ENCODE measurements at places on chromosomes 5 and 9.

DNA sequence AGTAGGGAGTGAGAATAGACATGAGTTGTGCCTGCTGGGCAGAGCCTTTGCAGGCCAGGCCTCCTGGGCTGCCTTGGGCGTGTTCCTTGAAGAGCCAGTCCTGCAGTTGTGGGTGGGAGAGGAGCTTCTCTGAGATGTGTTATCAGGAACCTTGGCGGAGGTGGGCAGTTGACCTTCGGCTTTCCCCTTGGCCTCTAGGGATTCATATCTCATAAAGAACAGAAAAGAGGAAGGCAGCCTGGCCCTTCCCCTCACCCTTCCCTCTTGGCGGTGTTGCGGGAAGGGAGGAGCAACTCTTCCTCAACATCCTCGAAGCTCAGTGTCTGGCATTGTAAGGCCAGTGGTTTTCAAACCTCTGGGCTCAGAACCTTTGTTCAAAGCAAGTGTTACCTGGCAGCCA is 59.2 kb downstream of the DAPK1 start:
- no peak for DNase-seq

DNA sequence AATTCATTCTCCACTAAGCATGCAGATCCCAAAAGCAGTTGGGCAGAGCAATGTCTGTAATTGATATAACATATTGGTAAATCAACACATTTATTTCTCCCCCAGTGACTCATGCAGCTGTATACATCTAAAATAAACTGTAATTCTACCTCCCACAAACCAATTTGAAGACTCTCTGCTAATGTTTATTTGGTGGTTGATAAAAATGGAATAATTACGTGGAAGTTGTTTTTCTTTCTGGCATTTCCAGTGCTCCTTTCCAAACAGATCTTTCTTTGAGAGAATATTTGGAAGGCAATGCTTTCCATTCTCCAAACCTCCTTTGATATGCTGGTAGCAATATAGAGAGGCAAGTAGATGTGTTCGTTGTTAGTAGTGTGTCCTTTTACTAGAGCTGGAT is 194.7 kb downstream of the CHSY3 start:
- DNase-seq, result no peak

- no peak for DNase-seq
Measured at GRCh38 chr5:179166171-179166885, 106.2 kb downstream of the ZNF354C start.

GRCh38 chr5:157350939-157351801 is 85.2 kb downstream of the CYFIP2 start:
- DNase-seq, result no peak

GRCh38 chr5:114438471-114438870 is 76.6 kb downstream of the KCNN2 start:
- no peak for DNase-seq

DNA sequence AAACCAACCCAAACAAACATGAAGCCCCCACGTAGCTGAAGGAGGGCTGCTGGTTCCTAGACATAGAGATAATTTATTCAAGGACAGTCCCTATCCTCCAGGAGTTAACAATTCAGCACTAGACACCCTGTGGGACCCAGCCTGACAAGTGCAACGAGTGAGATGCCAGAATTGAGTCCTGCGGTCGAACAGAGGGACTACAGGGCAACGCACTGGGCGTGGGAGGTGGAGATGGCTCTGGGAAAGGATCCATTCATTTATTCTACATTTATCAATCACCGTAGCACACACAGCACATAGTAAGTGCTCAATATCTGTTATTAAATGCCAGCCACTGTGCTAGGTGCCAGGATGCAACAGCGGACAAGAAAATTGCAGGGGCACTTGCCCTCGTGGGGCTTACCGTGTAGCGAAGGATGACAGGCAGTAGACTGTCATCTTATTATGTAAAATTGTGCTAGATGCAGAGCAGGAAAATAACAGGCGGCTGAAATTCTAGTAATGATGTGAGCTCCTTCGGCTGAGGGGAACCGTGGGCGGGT is 855 bp upstream of the ARHGAP26 start:
- no peak for DNase-seq

- DNase-seq, result no peak
Measured at GRCh38 chr9:32525709-32526030, 326 bp downstream of the RIGI start.

- no peak for DNase-seq
Measured at GRCh38 chr9:124239249-124240073, 18.3 kb upstream of the NEK6 start.

DNA sequence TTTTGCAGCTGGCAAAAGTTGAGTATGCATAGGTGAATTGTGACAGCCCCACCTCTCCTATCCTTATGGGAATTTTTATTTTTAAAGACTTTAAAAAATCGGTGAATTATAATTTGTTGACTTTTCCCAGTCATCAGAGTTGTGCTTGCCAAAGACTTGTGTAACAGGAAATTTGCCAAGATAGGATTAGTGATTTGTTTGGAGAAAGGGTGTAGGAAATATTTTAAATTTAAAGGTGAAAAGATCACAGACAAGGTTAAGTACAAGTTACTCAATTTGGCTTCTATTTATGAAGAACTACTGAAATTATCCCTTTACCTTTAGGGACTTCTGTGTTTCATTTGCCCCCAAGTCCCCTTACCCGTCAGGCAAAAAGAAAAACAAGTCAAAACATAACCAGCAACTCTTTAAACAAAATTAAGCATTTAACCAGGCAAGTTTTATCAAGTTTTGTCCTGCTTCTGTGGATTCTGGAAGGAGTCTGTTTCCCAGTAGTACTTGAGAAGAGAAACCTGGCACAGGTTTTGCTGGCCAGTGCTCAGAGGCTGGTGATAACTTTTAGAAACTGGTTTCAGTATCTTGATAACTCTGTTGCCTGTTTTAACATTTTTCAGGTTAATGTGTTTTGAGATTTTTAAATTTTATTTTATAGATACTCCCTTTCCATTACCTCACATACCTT is 285.4 kb downstream of the MAST4 start:
- no peak for DNase-seq

DNA sequence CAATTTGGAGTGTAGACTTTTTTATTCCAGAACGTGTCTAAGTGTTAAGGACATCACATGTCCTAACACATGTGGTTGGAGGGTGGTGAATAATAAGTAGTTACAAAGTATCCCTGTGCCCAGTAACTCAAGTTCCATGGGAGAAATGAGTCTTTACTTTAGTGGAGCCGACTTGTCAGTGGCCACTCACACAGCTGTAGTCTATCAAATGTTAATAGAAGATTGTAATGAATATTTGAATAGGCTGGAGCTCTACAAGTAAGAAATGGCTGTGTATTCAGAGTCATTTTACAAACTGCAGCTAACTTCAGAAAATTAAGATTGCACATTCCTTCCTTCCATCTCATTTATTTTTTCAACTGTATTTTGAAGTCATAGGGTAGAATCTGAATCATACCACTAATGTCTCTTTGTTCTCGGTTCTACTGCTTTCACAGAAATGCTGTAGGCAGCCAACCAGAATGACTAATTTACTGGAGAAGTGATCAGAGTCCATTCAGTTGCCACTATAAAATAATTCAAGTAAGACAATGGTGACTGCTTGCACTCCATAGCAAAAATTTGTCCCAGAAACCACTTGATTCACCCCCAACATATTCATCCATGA is 394.8 kb downstream of the NR2F1-AS1 start:
- no peak for DNase-seq

GRCh38 chr5:106152569-106152968 is 1518.2 kb downstream of the EFNA5 start:
- DNase-seq, result no peak

GRCh38 chr9:37938121-37938891 is 34.4 kb upstream of the SLC25A51 start:
- no peak for DNase-seq

GRCh38 chr5:126624534-126624933 is 23.8 kb downstream of the PHAX start:
- DNase-seq, result no peak

DNA sequence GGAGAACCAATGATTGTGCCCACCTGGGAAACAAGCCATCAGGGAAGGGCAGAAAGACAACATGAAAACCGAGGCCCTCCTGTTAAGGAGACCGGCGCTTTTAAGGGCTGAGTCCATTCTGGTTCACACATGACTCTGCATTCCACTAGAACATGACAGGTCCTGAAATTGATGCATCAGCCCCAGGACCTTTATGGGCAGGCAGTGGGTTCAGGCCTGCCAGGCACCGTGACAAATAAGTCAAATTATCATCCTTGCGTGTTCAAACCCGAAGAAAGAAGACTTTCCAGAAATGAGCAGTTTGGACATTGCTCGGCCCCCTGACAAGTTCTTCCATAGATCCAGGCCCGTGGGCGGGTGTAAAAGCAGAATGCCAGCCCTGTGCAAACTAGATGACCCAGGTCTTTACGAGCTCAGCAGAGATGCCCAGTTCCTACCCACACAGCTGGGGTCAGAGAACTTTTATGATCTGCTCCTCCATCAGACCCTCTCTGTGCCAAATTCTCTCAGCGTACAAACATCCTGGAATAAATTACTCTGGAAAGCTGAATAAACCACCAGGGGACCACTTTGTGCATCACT is 295.5 kb upstream of the WWC1 start:
- DNase-seq, result no peak

DNA sequence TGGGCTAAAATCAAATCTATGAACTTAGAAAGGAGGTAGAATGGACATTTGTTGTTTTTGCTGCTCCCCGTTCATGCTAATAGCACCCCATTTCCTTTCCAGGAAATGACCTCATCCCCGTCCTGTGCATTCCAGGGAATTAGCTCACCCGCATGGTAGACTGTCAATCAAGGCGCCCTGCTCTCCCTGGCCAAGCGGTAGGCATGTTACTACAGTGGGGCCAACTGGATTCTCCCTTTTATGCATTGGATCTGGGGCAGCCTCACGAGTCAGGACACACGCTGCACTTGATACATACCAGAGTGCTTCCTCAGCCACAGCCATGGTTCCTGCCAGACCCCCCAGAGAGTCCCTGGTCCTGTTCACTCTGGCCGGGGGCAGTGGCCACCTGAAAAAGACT is 111.0 kb upstream of the PTCH1 start:
- DNase-seq, result no peak

DNA sequence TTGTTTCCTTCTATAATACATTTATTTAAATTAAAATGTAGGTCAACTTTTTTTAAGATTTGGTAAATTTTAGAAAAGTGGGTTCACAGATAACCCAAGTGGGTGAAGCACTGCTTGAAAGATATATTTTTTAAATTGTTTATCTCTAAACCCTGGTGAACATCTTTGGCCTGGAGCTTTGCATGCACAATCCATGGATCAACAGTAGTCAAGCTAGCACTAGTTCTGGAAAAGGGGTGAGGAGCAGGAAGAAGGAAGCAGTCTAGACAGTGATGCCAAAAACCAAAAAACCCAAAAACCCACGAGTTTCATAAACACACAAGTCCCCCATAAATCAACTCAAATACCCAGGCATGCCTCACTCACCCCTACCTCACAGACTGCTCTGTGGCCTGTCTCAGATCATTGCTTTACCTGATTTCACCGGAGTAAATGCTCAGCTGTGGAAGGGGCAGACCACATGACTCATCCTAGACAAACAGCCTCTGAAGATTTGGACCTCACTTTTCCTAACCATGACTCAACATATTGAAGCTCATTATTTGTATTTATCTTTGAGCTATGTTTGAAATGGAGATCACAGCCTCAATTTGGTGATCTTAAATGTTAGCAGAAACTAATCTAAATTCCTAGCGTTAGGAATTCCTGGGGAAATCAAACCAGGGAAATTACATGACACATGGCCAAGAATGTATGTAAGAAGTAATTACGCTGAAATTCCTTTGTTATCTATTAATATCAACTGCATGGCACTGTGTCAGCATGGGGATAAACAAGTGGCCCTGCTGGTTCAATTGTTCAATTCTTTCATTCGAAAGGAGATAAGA is 149.6 kb downstream of the ZNF608 start:
- no peak for DNase-seq

GRCh38 chr5:128534726-128535125 is 3.3 kb downstream of the FBN2 start:
- DNase-seq, result no peak

GRCh38 chr5:96736937-96737336 is 70.8 kb downstream of the ERAP1 start:
- no peak for DNase-seq
